ENCODE measurements at places on chromosomes 1 and 21.

DNA sequence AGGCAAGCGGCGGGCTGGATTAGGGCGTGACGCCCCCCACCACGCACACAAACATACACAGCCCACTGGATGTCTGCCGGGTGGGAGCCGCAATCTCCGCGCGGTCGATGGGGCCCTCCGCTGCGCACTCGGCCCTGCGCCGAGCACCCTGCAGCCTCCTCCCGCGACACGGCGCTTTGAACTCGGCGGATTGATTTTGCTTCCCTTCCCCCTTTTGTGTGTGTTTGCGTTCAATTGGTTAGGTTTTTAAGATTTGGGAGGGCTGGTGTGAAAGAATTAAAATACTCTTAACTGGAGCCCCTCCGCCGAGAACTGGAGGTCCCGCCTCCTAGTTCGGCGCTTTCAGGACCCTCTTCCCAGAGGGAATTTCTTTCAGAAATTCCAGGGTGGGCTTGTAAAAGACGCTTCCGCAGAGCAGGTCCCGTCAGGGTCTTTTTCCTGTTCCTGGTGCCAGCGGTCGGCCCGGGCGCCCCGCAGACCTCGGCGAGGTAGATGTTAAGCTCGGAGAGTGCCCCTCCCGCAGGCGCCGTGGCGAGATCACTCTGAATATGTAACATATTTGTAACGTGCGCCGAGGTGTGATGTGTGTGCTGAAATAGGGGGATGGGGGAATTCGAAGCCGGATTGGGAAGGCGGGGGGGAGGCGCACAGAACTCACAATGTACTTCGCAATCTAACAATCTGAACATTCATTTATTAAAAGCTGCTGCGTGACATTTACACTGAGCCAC is 8.0 kb upstream of the BARHL2 start:
- peak; percentile 70 for DNase-seq

DNA sequence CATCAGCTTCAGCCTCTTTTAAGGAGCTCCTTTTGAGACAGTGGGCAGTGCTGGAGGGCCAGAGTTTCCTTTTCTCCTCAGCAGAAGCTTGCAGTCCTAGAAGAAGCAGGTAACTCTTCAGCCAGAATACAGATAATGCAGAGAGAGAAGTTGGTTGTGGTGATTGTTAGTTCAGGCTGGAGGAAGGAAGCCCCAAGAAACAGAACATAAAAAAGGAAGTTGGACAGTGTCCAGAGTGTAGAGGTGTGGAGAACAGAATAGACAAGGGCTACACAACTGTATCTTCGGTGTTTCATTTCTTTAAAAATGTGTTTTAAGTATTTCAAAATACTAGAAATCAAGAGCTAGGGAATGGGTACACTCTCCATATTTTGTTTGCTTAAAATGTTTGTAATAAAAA is 6.4 kb upstream of the TACSTD2 start:
- DNase-seq = no peak

- DNase-seq = no peak
Observed at GRCh38 chr1:207097871-207098324, 6.1 kb upstream of the C4BPA start.

DNA sequence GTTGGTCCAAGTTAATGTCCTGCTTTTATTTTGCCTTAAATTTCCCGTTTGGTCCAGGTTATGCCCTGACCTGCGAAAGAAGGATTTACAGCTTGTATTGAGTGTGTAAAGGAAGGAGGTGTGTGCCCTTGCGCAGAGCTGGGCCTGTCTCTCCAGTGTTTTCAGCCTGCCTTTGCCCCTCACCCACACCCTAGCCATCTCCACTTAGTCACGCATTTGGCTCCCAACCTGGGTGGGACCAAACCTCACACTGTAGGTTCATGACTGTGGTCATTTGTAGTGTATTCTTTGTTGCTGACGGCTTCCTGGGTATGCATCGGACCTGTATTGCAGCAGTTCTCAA is 572 bp upstream of the SRSF10 start:
- DNase-seq = no peak

- no peak for DNase-seq
Observed at GRCh38 chr1:205191622-205192021, 19.9 kb downstream of the DSTYK start.

- no peak for DNase-seq
Observed at GRCh38 chr1:224640587-224640986, 24.5 kb downstream of the CNIH3 start.

DNA sequence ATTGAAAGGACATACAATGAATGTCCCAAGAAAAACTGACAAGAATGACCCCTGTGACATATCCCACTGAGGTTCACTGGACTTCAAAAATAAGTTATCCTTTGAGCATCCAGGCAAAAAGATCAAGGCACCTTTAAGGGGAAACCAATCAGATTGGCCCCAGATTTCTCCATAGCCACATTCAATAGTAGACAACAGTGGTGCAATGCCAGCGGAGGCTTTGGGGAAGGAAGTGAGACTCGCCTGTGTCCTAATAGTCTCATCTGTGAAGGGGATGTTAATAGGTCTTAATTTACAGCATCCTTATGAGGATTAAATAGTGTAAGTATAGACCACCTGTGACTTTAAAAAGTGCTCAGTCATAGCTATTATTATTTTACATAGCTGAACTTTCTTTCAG is 21.5 kb downstream of the RPL5 start:
- no peak for DNase-seq

- DNase-seq = no peak
Observed at GRCh38 chr1:221829327-221830015, 87.6 kb upstream of the DUSP10 start.

GRCh38 chr1:169115891-169116585 is 9.5 kb downstream of the ATP1B1 start:
- no peak for DNase-seq

DNA sequence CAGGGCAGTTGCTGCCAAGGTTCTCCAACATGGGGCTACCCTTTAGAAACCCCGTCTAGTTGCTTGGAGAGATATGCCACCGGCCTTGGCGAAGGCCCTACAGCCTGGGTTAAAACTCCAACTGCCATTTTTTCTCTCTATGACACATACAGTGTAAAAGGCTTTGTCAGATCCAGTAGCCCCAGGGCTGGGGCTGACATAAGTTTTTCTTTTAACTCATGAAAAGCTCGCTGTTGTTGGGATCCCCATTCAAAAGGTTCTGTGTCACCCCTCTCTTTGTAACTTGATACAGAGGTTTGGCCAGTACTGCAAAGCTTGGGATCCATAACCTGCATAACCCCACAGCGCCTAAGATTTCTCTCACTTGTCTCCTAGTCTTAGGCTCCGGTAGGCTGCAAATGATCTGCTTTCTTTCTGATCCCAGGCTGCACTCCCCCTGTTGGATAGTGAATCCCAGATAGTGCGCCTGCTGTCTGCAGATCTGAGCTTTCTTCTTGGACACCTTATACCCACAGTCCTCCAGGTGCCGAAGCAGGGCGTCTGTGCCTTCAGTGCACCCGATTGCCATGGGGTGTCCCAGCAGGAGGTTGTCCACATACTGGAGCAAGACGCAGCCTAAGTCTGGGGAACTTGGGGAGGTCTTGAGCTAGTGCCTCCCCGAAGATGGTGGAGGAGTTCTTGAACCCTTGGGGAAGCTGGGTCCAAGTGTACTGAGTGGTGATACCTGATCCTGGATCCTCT is 406.2 kb downstream of the TGFB2 start:
- DNase-seq = no peak

- DNase-seq = no peak
Observed at GRCh38 chr21:42321231-42321630, 6.0 kb upstream of the TFF3 start.

DNA sequence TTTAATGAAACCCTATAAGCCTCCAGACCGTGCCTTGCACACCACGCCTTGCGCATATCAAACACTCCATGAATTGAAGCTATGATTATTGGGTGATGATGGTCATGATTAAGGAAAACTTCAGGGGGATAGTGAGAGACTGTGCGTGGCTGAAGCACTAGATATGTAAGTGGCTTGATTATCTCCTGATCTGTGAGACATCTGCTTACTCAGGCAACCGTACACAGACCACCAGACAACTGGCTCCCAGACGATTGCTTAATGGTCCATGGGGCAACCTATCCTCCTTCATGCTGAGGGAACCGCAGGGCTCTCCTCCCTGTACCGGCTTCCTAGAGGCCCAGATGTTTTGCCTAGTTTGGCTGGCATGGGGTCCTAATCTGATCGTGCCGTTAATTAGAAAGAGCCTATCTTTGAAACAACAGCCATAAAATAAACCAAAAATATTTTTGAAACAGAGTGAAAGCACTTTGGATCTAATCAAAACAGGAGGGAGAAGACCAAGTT is 51.6 kb downstream of the IRF2BP2 start:
- DNase-seq = peak; percentile 31

DNA sequence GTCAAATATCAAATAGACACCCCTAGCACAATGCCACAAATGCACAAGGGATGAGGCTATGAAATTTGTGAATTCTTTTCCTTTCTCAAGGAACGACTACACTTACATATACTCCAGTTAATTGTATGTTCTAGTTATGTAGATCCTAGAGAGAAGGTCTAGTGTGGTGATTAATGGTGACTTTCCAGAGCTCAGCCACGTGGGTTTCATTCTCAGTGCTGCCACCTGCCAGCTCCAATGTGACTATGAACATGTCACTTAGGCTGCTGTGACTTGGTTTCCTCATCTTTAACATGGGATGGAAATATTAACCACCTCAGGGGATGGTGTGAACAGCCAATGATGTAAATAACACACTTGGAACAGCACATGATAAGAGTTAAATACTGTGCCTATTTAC is 138.3 kb downstream of the APP start:
- no peak for DNase-seq

- no peak for DNase-seq
Observed at GRCh38 chr1:19206947-19207346, 3.1 kb downstream of the UBR4 start.

- DNase-seq = no peak
Observed at GRCh38 chr1:99887890-99888289, 37.7 kb downstream of the AGL start.

GRCh38 chr1:11341901-11342552 is 69.0 kb downstream of the UBIAD1 start:
- no peak for DNase-seq

DNA sequence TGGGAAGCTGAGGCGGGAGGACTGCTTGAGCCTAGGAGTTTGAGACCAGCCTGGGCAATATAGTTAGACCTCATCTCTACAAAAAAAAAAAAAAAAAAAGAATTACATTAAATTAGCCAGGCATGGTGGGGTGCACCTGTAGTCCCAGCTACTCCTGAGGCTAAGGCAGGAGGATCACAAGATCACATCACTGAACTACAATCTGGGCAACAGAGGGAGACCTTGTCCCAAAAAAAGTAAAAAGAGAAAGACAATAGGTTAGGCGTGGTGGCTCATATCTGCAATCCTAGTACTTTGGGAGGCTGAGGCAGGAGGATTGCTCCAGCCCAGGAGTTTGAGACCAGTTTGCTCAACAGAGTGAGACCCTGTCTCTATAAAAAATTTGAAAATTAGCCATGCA is 130.3 kb downstream of the TIAM1 start:
- DNase-seq = no peak

GRCh38 chr1:166029196-166029945 is 137.4 kb downstream of the FAM78B start:
- DNase-seq = no peak

DNA sequence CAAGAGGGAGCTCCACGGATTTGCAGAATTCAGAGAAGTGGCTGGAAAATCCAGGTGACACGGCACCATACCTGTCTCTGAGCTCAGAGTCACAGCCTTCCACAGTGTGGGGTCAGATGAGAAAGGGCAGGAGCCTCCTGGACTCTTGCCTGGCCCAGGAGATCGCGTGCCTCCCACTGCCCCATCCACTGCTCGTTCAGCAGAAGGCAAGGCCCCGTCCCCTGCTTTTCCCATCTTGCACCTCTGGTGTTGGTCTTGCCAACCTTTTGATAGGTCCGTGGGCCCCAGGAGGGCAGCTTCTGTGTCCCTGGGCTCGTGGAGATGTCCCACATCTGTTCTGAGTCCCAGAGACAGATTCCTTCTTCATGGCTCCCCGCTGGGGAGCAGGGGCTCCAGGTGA is 83.7 kb upstream of the VAMP3 start:
- no peak for DNase-seq

GRCh38 chr1:234742622-234743021 is 132.6 kb upstream of the IRF2BP2 start:
- no peak for DNase-seq

DNA sequence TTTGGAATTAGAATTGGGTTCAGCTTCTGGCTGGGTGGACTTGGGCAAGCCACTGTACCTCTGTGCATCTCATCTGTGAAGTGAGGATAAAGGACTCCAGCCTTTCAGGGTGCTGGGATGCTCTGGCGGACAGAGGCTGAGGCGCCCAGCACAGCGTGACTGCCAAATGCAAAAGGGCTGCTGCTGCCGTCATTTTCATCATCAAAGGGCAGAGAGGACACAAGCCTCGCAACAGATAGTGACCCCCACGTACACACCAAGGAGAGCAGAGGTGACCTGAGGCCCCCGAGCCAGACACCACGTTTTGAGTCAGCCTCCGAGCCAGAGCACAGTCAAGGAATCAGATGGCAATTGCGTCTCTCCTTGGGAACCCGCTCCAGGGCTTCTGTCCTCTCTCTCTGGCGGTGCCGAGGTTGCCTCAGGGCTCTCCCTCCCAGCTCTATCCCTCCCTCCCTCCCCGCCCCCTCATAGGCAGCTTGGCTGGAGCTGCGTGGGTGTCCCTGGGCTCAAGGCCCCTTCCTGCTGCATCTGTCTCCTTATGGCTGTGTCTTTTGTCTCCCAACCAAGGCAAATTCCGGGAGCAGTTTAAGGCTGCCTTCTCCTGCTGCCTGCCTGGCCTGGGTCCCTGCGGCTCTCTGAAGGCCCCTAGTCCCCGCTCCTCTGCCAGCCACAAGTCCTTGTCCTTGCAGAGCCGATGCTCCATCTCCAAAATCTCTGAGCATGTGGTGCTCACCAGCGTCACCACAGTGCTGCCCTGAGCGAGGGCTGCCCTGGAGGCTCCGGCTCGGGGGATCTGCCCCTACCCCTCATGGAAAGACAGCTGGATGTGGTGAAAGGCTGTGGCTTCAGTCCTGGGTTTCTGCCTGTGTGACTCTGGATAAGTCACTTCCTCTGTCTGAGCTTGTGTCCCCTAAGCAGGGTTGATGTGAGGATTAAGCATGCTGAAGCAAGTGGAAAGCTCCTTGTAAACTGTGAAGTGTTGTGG is 9.0 kb downstream of the HCRTR1 start:
- no peak for DNase-seq
